ENCODE measurements at places on chromosomes 5 and 9.

GRCh38 chr9:88988796-88989641 lies 2.2 kb upstream of the S1PR3 start:
- peak; percentile 81 for DNase-seq

- DNase-seq: no peak
Measured at GRCh38 chr5:116389601-116390000, 185.0 kb downstream of the SEMA6A start.

- DNase-seq: no peak
Measured at GRCh38 chr9:36045610-36046009, 8.9 kb downstream of the RECK start.

DNA sequence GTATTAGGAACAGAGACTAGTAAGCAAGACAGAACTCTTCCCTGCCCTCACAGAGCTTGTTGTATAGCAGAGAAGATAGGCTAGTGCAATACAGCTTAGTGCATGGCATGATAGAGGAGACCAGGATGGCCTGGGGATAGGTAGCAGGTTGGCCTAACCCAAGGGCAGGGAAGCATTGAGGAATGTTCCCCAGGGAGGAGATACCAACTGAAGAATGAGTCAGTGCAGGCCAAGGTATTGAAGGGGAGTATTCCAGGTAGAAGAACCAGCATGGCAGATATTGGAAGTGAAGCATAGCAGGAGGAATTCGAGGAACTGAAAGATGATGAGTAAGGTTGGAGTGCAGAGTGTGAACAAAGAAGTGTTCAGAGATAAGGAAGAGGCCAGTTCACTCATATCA lies 138.6 kb upstream of the DHFR start:
- no peak for DNase-seq

DNA sequence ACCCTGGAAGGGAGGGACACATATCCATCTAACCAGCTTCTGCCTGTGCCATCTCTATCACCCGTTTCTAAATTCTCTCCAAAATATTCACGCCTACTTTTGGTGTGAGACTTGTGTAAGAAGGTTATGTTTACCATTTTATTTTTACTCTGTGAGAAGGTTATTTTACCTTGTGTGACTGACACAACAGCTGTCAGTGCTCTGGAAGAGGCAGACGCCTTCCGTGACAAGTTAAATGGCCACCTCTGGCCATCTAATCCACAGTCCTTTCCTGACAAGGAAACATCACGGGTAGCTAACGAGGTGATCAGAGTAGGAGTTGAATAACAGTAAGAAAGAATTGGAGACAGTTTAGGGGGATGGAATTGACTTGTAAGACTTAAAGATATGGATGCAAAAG lies 443.8 kb upstream of the PIK3R1 start:
- DNase-seq: no peak

DNA sequence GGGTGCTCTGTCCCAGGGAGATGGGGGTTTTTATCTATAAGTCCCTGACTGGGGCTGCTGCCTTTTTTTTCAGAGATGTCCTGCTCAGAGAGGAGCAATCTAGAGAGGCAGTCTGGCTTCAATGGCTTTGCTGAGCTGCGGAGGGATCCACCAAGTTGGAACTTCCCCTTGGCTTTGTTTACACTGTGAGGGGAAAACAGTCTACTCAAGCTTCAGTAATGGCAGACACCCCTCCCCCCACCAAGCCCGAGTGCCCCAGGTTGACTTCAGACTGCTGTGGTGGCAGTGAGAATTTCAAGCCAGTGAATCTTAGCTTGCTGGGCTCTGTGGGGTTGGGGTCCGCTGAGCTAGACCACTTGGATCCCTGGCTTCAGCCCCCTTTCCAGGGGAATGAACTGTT lies 375.8 kb downstream of the RAB3C start:
- DNase-seq: no peak

DNA sequence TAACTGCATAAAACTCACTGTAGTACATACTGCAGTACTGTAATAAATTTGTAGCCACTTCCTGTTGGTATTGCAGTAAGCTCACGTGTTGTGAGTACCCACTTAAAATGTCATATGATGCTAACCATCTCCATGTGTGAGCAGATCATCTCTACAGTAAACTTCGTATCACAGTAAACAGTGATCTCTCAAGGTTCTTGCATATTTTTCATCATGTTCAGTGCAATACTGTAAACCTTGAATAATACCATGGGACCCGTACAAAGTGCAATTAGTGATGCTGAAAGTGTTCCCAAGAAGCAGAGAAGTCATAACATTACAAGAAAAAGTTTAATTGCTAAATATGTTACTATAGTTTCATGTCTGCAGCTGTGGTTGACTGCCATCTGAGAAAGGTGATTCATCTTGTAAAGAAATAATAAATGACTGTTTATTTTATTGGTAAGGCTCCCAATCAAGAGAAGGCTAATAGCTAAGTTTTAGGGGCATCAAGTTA lies 253.8 kb upstream of the POU5F2 start:
- no peak for DNase-seq

DNA sequence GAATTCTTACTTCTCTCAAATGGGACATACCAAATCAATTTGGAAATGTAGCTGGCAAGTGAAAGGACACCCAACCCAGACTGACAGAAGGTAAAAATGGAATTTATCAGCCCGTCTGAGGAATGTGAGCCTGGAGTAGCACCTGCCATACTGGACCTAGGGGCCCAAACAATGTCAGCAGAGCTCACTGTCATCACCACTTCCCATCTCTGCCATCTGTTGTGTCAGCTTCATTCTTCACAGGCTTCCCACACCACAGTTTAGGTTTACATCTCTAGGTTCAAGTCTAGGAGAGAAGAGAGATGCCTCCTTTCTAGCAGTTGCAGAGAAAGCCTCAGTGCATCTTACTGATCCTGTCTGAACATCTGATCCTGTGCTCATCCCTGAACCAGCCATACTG lies 222.4 kb downstream of the DOCK8 start:
- DNase-seq: no peak

DNA sequence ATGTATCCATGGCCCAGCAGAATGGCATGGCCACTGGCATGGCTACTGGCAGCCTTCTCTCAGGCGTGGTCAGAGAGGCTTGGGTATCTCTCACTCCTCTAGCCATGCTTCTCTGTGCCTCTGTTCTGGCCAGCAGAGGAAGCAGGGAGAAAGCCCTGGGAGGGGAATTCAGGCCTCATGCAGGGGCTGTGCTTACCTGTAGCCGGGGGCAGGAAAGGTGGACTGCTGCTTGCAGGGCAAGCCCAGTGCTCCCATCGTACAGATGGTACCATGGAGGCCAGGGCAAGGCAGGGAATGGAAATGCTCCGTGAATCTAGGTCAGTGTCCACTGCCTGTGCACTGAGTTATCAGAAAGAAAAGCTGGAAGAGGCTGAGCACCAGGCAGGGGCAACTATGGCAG lies 2.7 kb downstream of the OR13J1 start:
- no peak for DNase-seq

- DNase-seq: no peak
Measured at GRCh38 chr5:66671305-66671704, 75.1 kb downstream of the MAST4 start.

- DNase-seq: no peak
Measured at GRCh38 chr5:36227046-36227445, 14.7 kb downstream of the NADK2 start.

- DNase-seq: no peak
Measured at GRCh38 chr5:136043968-136044610, 15.3 kb downstream of the TGFBI start.

GRCh38 chr9:92369075-92369474 lies 35.3 kb downstream of the OGN start:
- DNase-seq: no peak

DNA sequence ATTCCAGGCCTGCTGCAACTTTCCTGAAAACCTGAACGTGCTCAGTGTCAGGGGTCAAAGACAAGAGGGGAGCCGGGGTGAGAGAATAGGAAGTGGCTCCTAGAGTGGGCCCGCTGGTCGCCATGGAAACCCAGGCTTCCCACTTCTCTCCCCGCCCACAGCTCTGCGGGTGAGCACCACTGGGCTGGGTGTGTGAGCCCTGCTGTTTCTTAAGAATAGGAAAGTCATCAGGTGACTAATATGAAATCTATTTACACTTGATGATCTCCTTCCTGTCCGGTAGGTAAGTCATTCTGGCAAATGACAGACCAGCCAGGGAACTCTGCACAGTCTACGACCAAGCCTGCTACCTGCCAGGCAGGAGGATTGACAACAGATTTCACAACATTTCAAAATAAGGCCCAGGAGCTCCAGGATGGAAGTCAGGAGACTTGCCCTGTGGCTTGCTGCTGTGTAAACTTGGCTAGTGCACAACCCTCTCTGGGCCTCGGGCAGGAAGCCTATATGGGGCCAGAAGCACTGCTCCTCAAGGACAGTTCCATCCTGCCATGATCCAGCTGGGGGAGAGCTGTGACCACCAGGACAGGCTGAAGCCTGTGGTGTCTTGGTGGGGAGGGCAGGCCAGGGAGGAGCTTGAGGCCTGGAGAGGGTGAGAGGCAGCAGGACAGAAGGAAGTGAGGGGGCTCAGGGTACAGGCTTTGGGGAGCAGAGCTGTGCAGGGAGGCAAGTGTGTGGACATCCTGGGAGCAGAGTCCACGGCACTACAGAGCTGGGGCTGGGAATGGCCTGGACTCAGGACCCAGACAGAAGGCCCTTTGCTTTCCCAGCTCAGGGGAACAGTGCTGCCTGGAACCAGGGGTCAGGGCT lies 60.6 kb downstream of the SHB start:
- peak; percentile 42 for DNase-seq

DNA sequence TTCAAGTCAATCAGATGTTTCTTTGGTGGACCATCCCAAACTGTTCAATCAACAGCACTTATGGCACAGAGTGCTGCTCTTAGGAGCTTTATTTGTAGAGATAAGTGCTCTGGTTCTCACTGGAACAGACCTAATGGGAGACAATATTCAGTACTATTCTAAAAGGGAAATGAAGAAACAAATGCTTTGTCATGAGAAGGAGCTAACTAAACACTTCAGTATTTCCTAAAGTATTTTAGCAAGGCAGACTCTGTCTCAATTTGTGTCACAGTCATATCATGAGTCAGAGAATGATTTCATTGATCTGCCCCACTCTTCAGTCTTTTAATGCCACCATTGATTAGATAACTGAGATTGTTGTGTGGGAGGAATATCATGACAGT lies 175.3 kb downstream of the SLF1 start:
- DNase-seq: peak; percentile 20

- DNase-seq: no peak
Measured at GRCh38 chr5:90940227-90940995, 381.8 kb downstream of the ADGRV1 start.

DNA sequence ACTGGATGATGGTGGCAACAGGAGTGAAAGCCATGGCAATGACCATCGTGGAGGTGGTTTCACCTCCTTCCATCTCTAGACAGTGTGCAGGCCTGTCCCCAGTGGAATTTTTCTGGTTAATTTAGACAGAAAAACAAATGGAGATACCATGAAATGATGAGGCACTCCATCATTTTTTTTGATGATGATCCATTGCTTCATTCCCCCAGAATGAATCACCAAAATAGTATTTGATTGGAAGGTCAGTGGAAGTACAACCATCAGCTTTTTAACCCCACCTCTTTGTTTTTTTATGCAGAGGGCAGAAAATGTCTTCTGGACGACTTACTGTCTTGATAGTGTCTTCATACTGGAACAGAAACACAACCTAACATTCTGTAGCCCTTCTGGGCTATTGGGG lies 42.6 kb upstream of the ADRA1B start:
- DNase-seq: no peak

GRCh38 chr9:136941231-136942111 lies 3.1 kb downstream of the FBXW5 start:
- no peak for DNase-seq

DNA sequence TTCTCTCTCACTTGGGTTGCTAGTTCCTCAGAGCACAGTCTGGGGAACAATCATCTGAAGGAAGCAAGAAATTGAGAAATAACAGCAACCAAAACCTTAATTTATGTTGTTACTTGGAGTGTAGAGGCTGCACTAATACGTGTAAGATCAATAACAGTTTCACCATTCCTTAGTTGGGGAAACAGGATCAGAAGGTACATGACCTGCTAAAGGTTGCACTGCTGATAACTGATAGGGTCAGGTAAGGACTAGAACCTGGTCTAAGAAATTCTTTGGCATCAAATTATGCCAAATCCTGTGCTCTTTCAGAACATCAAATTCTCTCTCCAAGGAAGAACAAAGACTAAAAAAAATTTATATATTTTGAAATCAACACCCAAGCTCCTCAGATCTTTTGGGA lies 278.6 kb upstream of the C9orf72 start:
- DNase-seq: peak; percentile 1

- no peak for DNase-seq
Measured at GRCh38 chr5:861442-862366, 10.9 kb upstream of the ZDHHC11 start.

DNA sequence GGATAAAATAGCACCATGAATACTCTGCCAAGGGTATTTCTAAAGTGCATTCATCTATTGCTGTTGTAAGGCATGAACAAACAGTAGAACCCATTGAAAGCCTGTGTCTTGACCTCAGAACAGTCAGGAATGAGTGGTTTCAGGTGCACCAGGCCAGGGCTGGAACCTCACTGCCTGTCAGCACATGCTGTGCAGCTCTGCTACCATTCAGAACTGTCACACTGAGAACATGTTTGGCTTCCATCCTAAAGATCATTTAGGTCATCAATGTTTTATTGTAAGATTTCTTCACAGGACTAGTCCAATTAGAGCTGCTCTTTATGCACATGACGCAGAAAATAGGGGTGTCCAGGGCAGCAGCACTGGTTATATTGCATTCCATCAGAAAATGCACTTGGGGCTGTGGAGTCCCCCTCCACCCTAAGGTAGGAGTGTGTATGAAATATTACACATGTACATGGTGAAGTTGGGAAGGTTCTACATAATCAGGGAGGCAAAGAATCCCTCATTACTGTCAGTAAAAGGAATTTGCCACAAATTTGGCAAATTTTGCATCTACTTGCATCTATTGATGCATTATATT lies 408.0 kb downstream of the CTNND2 start:
- DNase-seq: no peak

DNA sequence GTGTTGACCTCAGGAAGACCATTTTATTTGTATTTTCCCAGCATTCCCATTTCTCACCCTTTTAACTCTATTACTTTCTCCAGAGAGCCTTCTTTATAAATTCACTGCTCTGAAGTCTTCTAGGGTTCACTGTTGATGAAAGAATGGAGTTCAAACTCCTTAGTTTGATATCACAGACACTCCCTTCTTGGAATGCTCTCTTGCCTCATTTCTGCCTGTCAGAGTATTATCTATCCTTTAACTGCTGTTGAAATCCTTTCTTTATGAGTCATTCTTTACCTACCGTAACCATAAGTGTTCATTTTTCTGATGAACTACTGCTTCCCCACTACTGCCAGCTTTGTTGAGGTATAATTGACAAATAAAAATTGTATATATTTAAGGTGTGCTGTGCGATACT lies 4.3 kb downstream of the RIC1 start:
- DNase-seq: no peak

DNA sequence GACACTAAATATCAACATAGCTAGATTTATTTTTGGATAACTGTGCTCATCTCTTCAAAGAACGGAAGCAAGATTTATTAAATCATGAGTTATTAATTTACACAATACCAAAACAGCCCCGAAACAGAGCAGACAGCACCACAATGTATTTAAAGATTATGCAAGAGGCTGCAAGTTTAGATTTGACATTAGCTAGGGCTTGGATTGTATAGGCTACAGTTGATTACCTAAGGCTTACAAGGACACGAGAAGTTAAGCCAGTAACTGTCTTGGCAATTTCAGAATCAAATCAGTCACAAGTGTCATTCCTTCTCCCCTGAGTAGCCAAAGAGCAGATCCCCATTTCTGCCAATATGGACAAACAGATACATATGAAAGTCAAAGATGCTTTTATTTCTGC lies 152.6 kb downstream of the MED27 start:
- no peak for DNase-seq

GRCh38 chr5:54844905-54845566 lies 140.4 kb downstream of the ESM1 start:
- peak; percentile 75 for DNase-seq

- no peak for DNase-seq
Measured at GRCh38 chr9:86324901-86325300, 29.3 kb downstream of the TUT7 start.

Measured in Kasumi-1 (cell line).